A172 (cell line): ENCODE measurements at places on chromosomes 2 and 18. TPM values are rescaled to one million over a fixed set of nuclear protein-coding genes. Genes with fewer than 3 reads are reported as not detected.

DNA sequence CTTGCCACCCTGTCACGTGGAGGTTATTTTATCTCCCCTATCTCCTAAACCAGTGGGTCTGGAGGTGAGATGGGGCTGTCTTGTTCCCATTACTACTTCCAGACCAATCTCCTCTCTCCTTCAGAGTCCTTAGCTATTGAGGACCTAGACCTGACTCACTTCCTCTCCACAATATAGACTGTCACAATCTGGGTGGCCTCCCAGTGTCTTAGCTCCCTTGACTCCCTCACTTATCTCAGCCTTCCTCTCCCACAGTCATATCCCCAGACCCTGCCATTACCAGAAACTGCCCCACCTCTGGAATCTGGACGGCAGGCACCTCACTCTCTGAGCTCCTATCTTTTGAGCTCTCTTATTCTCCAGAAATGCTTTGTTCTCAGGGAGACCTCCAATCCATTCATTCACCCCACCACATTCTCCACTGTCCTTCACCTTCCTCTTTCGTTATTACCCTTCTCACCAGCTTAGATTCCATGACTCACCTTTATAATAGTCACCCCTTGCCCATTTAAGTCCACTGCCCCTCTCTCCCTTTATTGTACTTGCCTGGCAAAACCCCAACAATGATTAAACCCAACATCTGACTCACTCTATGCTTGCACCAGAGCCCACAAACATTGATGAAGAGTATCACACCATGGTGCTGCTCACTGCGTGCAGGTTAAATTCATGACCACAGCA, 23.3 kb upstream of the SIX3 start:
- DNase-seq: peak; percentile 87

The GKN2 gene
- 0.24 and 1.9 TPM in 2 replicates for total RNA-seq

DNA sequence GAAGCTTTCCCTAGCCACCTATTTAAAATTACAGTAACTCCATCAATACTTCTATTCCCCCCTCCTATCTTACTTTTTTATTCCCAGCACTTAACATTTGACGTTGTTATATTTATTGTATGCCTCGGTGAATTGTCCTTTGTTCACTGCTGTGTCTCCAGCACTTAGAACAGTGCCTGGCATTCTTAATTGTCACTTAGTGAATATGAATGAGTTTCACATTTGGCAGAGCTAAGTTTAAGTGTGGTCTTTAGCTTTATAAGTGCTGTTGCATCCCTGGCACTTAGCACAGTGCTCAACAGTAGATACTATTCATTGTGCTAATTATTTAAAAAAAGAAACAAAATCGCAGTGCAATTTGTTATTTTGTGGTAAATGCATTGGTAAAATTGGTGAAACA, 1.7 kb downstream of the RMP24 start:
- no peak for DNase-seq

The TTLL4 gene
- 11.0 and 12.4 TPM in 2 replicates for total RNA-seq

- DNase-seq: peak; percentile 22
Observed at GRCh38 chr2:181430406-181431118, 26.6 kb upstream of the ITGA4 start.

The CNTNAP5 gene
- total RNA-seq: not detected in 2 replicates

GRCh38 chr2:127078666-127079270, 28.2 kb downstream of the BIN1 start:
- no peak for DNase-seq

- no peak for DNase-seq
Observed at GRCh38 chr2:64391940-64392339, 62.0 kb upstream of the LGALSL start.

- DNase-seq: peak; percentile 19
Observed at GRCh38 chr2:155633887-155634570, 698.5 kb downstream of the NR4A2 start.

- DNase-seq: peak; percentile 9
Observed at GRCh38 chr2:232890896-232891601, 21.0 kb downstream of the SNORC start.

The SFTPB gene
- total RNA-seq: not detected in 2 replicates

DNA sequence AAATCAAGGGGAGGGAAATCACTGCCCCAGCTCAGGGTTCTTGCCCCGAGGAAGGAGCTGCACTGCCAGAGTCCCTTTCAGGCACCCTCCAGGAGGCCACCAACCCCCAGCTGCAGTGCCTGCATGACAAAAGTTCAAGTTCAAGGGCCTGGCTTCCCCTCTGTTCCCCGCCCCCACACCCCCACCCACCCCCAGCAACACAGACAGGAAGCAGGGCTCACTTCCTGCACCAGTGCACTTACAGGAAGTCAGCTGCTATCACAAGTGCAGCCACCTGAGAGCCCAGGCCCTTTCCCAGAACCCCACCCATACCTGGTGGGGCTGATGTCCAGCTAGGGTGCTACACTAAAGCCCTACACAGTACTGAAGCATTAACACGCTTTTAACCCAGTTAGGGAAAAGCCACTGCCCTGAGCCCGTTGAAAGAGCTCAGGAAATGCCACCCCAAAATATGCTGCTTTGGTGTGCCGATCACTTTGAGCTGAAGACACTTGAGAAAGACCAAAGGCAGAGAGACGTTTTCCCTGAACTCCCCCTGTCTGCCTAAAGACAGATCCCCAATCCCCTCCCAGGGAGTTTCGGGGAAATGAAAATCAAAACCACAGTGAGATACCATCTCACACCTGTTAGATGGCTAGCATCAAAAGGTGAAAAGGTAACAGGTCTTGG, 109.9 kb upstream of the CAB39 start:
- DNase-seq: no peak

The TLX2 gene
- 0.90 and 1.7 TPM in 2 replicates for total RNA-seq

- DNase-seq: no peak
Observed at GRCh38 chr18:24785019-24785418, 324.6 kb downstream of the HRH4 start.

DNA sequence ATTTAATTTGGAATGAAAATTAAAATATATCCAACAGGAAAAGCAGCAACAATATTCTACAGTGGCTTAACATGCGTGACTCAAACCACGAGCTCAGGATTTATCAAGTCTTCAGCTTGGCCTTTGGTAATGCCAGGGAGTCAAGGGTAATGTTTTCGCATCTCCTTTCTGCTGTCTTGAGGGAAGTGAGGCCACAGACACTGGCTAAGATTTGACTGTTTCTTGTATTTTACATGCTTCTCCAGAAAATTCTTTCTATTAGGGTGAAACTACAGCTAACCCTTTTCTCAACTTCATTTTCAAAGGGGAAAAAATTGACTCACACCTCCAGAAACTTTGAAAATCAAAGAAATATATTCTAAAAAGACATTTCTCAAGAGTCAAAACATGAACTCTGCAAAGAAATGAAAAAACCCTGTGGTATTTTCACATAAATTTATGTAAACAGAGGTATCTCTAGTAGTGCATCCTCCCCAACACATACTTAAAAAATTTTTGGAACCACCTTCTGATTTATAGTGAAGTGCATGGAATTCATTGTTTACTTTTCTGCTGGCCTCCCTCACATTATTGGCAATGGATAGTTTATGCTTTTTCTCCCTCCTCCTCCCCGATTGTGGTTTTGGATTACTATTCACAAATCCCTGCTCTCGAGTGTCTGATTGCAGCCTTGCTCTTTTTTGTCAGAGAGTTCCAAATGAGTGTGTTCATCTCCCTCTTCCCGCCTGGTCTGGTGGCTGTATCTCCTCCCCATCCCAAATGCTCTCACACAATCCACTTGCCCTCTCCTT, 48.7 kb downstream of the DPP4 start:
- peak; percentile 28 for DNase-seq

The AQP12B gene
- not detected in 2 replicates for total RNA-seq

- DNase-seq: no peak
Observed at GRCh38 chr2:231687133-231687852, 21.0 kb upstream of the PTMA start.

The KCNG2 gene
- total RNA-seq: not detected in 2 replicates

GRCh38 chr2:60554646-60555065, 1.2 kb upstream of the BCL11A start:
- no peak for DNase-seq

The LCT gene
- total RNA-seq: not detected in 2 replicates

DNA sequence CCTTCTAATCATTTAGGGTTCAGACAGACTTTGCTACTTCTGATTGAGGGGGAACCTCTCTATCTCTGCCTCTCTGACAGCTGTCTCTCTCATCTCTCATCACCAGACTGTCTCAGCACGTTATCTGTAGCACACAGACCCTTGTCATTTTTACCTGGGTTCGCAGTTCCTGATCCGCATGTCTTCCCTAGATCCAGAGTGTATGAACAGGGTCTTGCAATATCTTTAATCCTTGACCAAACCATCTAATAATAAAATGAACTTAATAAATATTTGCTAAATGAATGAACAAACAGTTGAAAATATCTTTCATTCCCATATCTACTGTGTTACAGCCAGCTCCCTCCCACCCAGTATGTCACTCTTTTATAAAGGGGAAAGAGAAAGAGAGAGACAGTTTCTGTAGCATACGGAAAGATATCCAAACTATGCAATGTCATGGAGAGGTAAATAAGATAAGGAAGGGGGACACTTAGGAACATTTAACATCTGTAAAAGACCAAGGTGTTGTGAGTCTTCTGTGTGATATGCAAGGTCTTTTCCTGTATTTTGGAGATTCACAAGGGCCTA, 507.6 kb downstream of the SUCLG1 start:
- DNase-seq: no peak

DNA sequence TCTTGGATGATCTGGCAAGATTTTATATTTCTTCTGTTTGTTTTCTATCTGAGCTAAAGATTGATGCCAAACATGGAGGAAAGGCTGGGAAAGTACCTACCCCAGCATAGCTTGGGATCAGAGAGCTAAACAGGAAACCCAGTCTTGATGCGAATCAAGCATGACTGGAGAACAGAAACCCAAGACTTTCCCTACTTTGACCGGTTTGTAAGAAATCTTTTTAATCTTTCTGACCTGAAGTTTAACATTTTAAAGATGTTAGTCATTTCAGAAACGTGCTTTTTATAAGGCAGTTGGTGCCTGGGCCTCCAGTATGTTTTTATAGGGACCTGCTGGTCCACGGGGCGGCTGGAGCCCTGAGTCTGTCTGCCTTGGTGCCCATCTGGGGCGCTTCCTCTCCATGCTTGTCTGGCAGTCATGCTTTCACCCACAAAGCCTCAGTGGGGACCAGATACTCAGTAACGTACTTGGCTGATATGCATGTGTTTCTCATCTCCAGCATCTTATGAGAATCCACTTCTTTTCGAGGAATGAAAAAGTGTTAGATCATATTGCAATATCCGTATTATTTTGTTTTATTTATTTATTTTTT, 266.5 kb downstream of the PTGR3 start:
- peak; percentile 18 for DNase-seq

DNA sequence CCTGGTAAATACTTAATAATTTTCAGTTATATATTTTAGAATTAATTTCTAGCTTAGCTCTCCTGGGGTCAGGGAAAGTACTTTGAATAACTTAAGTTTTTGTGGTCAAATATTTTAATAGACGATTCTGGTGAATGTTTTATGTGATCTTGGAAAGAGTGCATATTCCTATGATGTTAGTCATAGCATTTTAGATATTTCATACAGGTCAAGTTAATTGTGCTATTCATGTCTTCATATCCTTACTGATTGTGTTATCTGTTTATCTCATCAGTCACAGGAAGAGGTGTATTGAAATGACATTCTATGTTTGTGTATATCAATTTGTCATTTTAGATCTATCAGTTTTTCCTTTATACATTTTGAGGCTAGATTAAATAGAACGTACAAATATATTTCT, 576.2 kb downstream of the CPS1 start:
- peak; percentile 57 for DNase-seq

DNA sequence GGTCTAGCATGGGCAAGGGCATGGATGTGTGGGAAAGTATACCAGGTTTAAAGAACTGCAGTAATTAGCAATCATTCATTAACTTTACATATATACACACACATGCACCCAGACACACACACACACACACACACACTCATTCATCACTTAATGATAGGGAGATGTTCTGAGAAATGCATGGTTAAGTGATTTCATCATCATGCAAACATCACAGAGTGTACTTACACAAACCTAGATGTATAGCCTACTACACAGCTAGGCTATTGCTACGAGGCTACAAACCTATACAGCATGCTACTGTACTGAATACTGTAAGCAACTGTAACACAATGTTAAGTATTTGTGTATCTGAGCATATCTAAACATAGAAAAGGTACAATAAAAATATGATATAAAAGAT, 83.6 kb downstream of the COLEC12 start:
- DNase-seq: no peak

- DNase-seq: peak; percentile 88
Observed at GRCh38 chr2:160417745-160418397, 75.7 kb downstream of the RBMS1 start.

The CNGA3 gene
- total RNA-seq: not detected in 2 replicates

DNA sequence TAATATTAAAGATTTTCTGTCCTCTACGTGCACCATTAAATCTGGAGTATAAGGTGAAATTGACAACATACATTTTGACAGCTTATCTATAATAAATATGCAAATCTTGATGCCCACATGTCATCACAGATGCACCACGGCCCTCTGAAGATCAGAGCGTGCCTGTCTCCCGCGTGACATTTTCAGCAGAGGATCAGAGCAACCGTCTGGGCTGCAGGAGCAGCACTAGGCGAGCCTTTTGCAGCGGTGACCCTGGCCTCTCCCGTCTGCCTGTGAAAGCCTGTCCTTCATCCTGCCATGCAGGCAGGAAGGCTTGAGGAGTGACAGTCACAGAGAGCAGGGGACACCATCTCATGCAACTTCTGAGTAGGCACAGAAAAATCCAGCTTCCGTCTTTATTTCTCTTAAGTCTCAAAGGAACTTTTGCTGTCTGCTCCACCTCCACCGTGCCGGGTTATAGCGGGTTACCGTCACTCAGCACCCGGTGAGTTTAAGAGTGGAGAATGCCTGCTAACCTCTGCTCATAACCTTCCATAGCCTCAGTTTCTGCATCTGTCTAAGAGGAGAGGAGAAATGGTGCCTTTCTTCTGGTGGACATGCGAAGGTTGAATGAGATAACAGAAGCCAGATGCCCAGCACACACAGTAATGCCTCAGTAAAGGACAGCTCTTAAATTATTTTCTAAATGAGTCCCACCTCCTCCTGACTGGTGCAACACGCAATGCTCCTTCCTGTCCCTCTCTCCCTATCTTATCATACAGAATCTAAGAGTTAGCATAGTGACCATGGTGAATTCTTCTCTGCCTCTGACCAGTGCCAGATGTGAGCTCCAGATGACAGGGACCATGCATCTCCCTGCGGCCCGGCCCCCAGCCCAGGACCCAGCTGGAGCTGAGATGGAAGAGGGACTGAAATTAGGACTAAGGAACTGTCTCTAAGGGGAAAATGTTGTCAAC, 43.8 kb downstream of the CELF4 start:
- no peak for DNase-seq

DNA sequence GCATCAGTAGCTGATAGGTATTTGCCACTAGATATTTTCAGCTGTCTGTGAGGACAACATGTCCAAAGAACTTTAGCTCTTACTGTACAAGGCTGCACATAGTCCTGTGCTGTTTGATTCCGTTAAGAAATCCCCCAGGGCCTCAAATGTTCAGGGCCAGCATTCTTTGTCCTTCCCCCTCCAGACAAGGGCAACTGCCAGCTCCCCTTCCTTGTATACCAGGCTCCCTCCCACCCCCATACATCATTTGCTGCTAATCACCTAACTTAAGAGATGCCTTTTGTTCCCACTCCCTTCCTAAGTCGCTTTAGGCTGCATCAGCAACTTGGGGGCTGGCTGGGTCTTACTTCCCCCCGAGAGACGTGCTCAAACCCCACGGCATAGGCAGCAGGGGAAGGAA, 138.7 kb downstream of the CDH20 start:
- DNase-seq: no peak
